Stimulated activated CD4-positive, alpha-beta T cell treated with anti-CD3 and anti-CD28 coated beads, Interleukin-2, amount 100 ng/mL, for 48 hours (primary cell): ENCODE measurements at places on chromosomes 4 and X.

DNA sequence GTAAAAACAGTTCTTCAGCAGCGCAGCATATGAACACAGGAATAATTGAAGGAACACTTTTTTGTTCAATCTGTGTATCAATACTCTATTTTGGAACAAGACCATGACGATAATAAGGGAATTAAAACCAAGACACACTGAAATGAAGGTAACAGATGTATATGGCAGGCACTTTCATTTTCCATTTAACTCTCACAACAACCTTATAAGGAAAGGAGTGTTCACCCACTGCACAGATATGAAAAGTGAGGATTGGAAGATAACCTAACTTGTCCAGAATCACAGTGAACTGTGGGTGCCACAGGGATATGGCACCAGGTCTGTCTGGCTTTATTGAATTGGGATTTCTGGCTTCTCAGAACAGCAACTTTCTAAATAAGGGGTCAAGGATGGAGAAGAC is 153.3 kb downstream of the MID1IP1 start:
- no peak for DNase-seq

DNA sequence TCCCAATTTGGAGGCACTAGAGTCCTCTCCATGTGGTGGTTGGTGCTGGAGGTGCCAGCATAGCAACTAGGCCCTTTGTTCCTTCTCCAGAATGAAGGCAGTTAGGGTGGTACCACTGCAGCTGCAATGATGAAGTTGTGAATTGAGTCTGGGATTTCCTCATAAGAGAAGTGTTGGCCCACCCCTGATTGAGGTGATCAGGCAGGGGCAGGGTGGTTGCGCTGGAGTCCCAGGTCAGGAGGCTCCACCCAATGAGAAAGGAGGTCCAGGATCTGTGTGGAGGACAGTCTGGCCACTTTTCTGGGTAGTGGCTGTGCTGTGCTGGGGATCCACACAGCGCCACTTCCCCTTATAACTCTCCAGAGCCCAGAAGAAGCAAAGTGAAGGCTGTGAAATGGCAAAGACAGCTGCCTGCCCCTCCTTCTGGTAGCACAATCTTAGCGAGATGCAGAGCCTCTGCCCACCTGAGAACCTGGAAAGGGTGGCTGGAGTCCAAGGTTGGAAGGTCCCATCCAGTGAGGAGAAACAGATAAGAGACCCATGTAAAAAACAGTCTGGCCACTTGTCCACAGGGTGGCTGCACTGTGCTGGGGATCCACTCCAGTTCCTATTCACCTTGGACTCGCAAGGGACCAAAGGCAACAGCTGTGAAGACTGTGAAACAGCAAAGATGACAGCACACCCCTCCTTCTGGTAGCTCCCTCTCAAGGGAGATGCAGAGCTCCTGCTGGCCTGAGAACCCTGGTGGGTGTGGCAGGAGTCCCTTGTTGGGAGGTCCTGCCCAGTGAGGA is 124.6 kb downstream of the RRAGB start:
- no peak for DNase-seq

GRCh38 chrX:639151-639550 is 8.6 kb downstream of the SHOX start:
- DNase-seq: no peak

DNA sequence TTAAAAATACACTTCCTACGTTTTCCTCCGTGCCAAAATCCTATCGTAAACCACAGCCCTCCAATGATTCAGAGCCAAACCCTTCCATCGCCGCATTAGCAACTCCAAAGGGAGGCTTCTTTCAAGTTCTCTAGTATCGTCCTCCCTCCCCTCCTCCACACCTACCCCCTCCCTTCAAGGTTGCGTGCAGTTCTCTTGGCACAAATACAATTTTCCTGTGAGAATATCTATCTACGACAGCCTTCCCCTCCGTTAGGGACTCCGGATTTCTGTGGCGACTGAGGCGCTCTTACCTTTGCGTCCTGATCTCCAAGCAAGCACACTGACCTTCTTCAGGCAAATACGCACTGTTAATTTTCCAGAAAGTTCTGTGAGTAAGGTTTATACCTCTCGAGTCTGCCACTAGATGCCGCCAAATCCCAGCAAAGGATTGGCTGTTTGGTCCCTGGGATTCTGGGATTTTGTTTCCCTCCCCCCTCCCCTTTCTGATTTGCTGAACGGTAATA is 1.2 kb upstream of the MORF4L2 start:
- peak; percentile 39 for DNase-seq

DNA sequence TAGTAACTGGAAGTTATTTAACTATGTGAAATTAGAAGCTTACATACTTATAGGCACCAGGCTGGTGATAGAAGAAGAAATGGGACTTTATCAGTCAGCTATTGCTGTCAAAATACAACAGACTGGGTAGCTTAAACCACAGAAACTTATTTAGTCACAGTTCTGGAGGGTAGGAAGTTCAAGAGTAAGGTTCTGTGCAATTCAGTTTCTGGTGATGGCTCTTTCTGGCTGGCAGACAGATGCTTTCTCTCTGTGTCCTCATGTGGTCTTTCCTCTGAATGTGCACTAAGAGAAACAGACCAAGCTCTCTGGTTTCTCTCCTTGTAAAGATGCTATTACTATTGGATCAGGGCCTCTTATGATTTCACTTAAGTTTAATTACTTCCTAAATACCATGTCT is 92.1 kb upstream of the ANKRD50 start:
- no peak for DNase-seq

GRCh38 chrX:154828016-154828408 is 6.5 kb downstream of the SMIM9 start:
- no peak for DNase-seq

DNA sequence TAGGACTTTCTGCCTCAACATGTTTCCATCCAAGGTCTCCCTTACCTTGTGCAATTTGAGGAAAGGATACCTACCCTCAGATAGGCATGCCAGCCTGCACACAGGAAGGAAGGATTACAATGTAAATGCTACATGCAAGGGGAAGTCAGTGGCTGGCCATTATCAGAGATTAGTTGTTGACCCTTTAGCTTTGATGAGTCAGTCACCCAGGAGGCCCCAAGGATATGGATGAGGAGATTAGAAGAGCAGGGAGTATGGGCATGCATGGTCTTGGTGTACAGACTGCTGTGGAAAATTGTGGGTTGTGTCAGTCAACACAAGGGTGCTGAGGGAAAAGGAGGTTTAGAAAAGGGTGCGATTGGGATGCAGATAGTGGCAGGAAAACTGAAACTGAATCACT is 92.0 kb downstream of the GUCY2F start:
- DNase-seq: no peak

DNA sequence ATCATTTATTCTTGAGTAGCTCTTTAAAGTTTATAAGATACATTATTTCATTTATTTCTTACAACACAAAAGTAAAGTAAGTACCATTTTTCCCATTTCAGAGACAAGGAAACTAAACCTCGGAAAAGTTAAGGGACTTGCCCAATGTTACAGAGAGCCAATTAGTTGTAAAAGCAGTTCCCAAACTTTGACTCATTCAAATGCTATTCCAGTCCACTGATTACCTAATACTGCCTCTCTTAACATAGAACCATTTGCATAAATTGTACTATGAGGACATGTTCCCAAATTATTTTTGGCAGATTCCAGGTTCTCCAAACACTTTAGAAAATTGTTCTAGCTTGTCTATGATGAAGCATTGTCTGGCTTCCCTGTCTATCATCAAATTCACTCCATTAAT is 45.6 kb upstream of the GRIA3 start:
- DNase-seq: no peak

- no peak for DNase-seq
These were observed 607 bp upstream of the DKC1 start for GRCh38 chrX:154761977-154762536.

- DNase-seq: no peak
These were observed 215.5 kb downstream of the HHIP start for GRCh38 chr4:144861471-144861870.

DNA sequence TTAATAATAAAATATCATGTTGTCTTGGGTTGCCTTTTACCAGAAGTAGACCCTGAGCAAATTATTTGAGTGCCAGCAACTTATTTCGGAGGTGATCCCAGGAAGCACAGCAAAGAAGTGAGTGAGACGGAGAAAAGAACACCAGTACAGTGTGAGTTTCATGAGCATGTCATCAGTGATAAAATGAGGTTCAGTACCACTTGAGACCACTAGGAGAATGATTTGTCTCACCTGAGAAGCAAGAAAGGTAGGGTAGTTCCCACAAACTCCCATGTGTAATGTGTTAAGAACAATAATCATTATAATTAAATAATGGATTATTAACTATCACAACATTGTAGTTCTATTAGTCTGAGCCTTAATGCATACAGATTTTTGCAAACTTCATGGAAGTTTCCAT is 112.8 kb upstream of the DMD start:
- DNase-seq: no peak

GRCh38 chr4:80091184-80091583 is 18.2 kb upstream of the ANTXR2 start:
- no peak for DNase-seq

- DNase-seq: no peak
These were observed 436.2 kb downstream of the KCNIP4 start for GRCh38 chr4:21512353-21512752.

- no peak for DNase-seq
These were observed 90.6 kb downstream of the TSPAN7 start for GRCh38 chrX:38651625-38652601.

- DNase-seq: no peak
These were observed 271.4 kb downstream of the KCNIP4 start for GRCh38 chr4:21677173-21677572.

- DNase-seq: no peak
These were observed 11.2 kb upstream of the DACH2 start for GRCh38 chrX:86137071-86137470.

GRCh38 chrX:24493740-24494581 is 28.9 kb downstream of the PDK3 start:
- DNase-seq: no peak

- peak; percentile 51 for DNase-seq
These were observed 9.6 kb downstream of the HAUS7 start for GRCh38 chrX:153460826-153461225.

DNA sequence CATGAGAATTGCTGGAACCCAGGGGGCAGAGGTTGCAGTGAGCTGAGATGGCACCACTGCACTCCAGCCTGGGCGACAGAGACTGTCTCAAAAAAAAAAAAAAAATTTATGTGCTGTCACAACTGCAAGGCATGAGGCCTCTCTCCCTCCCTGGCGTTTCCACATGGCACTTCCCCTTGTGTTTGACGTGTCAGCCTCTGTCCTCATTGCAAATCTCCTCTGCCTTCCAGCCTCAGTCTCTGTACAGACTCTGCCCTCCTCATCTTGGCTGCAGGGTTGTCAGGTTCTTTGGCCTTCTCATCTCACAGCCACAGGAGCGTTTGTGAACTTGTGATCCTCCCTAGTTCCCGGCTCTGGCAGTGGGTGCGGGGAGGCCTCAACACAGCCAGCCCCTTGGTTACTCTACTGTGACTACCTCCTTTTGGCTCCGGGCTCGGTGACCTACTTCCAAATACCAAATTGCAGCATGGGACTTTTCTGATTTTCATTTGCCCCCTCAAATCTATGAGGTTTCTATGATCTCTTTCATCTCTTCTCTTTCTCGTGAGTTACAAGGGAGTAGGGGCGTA is 250.0 kb downstream of the CBR4 start:
- DNase-seq: no peak

- no peak for DNase-seq
These were observed 83.6 kb downstream of the CHM start for GRCh38 chrX:85963736-85964135.
